Activated CD8-positive, alpha-beta memory T cell treated with anti-CD3 and anti-CD28 coated beads, Interleukin-2, amount 50 U/mL, for 4 hours (primary cell): ENCODE measurements at places on chromosomes 16 and 17.

- no peak for DNase-seq
These were observed 121.3 kb downstream of the TRIM37 start for GRCh38 chr17:58985367-58985766.

DNA sequence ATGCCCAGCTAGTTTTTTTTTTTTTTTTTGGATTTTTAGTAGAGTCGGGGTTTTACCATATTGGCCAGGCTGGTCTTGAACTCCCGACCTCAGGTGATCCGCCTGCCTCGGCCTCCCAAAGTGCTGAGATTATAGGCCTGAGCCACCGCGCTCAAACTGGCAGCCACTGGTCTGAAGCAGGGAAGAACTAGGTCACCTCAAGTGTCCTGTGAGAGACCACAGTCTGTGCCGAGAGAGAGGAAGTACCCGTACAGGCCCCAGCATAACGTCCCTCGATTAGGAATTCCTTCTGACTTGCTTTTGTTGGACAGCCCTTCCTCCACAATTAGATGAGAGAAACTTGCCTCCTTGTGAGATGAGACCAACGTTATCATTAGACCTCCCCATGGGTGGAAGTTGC, 13.7 kb upstream of the CD300E start:
- DNase-seq: no peak

DNA sequence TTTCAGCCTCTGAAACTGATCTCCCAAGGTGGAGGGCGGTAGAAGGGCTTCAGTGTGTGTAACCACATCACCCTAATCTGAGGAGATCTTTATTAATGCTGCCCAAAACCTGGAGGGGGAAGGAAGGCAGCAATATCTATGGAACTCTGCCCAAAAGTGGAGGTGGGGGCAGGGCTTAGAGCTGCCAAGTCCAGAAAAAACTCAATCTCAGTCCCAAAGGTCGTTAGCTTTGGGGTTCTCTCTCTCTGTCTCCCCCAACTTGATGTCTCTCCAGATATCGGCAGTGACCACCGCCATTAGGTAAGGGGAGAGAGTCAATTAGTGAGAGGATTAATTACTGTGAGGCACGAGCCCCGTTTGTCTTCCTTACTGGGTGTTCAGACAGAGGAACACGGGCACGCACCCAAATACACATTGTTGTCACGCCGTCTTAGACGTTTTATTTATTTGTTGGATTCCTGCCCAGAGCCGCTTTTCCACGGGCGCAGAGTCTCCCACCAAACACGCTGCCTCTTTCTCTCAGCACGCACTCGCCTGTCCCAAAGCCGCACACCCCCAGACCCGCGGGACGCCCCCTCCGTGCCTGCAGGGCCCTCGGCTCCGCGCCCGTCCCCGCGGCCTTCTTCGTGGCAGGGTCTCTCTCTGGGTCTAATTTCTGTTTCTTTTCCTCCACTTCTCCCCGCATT, 5.4 kb upstream of the LHX1 start:
- no peak for DNase-seq

DNA sequence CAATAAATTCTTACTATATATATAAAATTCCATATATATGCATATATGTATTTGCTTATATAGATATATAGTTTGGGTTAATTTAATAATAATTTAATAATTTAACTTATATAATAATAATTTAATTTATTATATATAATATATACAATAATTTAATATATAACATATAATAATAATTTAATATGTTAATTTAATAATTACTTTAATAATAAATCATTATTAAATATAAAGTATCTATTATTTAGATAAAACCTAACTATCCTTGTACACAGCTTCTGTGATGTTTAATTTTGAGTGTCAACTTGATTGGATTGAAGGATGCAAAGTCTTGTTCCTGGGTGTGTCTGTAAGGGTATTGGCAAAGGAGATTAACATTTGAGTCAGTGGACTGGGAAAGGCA, 40.6 kb upstream of the CDH13 start:
- DNase-seq: no peak

DNA sequence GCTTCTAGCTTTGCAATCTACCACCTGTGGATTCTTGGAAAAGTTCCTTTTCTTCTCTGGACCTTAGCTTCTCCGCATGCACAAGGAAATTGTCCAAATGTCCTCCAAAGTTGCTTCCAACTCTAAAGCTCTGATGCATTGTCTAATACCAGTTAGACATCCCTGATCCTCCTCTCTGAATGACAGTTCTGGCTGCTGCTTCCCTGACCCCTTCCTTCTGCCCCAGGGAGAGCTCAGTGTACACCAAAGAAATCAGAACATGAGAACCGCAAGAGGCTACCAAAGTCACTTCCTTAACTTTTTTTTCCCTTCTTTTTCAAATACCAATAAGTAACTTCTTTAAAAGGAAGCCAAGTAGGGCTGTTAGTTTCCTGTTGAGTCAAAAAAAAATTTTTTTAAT, 79.7 kb upstream of the CES5A start:
- DNase-seq: no peak

DNA sequence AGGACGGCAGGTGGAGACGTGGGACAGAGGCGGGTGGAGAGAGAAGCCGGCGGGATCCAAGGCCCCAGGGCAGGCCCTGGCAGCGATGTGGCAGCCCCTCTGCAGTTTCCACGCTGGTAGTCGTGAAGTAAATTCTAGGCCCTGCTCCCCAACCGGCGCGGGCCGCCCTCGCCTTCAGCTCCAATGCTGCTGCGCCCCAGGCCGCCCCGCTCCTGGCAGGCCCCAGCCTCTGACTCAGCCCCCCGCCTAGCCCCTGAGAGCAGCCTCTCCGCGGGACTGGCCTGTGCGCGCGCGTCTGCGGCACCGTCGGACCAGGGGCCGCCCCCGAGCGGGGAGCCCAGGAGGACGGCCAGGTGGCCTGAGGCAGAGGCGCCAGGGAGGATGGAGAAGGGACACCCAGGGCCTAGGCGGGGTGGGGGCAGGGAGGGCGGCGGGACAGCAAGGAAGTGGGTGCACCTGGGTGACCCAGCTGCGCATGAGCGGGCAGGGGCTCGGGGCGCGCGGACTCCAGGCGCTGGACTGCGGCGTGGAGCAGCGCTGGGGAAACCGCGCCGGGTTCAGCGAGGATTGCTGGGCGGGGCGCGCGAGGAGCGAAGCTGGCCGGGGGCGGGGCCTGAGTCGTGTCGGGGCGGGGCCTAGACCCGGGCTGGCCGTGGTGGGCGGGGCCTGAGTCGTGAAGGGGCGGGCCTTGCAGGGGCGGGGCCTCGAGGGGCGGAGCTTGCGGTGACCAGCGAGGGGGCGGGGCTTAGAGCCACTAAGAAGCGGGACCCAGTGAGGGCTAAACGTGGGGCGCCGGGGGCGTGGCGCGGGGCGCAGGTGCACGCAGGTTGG, 29.6 kb downstream of the ZNF778 start:
- peak; percentile 95 for DNase-seq

- no peak for DNase-seq
These were observed 43.3 kb upstream of the CDH13 start for GRCh38 chr16:82583422-82583821.

GRCh38 chr16:69329369-69330285, 761 bp downstream of the PDF start:
- peak; percentile 65 for DNase-seq

DNA sequence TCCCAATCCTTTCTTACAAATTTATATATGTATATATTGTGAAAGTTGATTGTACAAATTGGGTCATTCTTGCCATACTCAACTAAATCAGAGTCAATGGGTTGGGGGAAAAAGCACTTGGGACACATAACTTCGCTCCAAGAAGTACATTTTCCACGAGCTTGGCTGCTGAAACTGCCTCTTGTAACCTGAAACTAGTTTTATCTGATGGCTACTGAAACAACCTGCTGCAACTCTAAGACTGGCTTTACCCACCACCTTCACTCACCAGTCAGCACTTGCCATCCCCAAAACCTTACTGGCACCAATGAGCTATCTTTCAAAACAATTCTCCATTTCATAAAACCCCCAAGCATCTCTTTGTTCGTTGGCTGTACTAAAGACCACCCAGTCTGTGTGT, 14.5 kb upstream of the MYCBPAP start:
- no peak for DNase-seq

- DNase-seq: no peak
These were observed 199.4 kb downstream of the AATF start for GRCh38 chr17:37148156-37148555.

- no peak for DNase-seq
These were observed 15.5 kb downstream of the TK2 start for GRCh38 chr16:66534376-66534799.

DNA sequence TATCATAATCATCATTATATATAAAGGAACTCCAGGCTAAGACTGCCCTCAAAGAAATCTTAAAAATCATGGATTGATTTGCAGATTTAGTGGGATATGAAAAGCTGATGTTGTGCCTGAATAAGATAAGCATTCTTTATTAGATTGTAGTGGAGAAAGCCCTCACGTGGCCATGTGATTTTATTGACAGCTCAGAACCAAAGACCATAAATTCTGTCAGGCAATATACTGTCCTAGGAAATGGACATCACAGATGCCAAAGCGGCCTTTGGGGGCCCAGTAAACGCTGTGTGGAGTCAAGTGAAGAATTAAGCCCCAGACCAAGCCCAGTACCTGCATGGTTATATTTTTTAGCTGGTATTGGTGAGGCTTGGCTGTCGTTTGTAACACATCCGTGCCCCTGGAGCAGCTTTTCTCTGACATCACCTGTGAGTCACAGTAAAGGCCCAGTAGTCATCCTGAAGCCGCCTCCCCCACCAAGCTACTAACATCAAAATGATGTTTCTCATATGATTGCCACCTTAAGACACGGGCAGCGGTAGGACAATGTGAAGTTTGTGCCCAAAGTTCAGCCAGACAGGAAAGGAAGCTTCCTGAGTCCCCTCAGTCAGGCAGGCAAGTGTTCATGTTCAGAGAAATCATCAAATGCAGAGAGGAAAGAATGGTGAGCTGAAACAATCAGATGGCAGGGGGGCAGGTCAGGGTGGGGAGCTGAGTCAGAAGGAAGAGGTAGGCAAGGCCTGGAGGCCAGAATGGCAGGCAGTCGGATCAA, 209.4 kb downstream of the IRX3 start:
- DNase-seq: no peak

- no peak for DNase-seq
These were observed 58.6 kb upstream of the ZFHX3 start for GRCh38 chr16:73106329-73107034.

- no peak for DNase-seq
These were observed 100.5 kb upstream of the ELAC2 start for GRCh38 chr17:13118311-13118710.

DNA sequence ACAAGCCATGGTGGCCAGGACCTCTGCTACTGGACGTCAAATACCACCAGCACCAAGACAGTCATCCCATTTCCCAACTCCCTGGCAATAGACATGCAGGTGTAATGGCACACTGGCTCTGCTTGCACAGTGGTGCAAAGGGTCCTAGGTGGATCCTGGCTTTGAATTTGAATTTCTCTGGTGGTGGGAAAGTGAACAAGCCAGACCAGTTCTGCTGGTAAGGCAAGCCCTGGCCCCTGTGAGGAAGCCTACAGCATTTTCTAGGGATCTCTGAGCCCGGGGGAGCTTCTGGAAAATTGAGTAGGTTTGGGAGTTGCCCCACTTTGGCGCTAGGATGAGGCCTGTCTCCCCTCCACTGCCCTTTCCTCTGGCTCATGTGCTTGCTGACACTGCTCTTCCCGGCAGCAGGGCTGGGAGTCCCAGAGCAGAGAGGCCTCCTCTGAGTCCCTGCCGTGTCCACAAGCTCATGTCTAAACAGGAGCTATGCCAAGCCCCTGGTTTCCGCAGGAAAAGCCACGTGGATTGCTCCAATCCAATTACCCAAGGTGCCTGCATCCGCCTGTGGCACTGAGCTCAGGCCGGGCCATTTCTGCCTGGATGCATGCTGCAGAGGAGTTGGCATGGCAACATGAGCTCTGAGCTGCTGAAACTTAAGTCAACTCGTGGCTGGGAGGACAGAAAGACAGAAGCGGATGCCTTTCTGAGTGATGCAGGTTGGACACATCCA, 67.0 kb downstream of the PRMT7 start:
- no peak for DNase-seq

DNA sequence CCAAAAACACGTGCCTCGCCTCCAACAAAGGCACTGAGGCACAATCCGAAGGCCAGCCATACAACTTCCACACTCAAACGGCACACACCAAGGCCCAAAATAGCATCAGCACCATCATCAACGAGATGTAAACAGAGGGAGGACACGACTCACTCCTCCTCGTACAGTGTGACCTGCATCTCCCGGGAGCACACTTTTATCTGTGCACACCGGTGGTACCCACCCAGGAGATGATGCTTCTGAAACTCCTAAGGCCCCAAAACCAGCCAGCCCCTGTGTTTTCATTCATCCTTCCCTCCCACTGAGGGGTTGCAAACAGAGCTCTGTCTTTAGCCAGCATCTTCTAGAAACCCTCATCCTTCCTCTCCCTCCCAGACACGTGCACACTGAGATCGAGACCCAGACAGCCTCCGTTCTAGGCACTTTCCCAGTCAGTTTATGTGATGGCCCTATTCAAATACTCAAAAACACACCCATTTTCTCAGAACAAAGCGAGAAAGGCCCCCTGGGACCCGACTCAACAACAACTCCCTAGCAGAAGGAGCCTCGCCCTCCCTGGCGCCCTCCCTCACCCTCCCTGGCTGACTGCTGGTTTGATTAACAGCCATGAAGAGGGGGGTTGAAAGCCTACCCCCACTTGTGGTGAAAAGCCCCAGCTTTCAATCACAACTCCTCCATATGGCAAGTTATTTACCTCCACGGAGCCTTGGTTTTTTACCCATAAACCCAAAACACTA, 76.3 kb downstream of the GAS7 start:
- no peak for DNase-seq

DNA sequence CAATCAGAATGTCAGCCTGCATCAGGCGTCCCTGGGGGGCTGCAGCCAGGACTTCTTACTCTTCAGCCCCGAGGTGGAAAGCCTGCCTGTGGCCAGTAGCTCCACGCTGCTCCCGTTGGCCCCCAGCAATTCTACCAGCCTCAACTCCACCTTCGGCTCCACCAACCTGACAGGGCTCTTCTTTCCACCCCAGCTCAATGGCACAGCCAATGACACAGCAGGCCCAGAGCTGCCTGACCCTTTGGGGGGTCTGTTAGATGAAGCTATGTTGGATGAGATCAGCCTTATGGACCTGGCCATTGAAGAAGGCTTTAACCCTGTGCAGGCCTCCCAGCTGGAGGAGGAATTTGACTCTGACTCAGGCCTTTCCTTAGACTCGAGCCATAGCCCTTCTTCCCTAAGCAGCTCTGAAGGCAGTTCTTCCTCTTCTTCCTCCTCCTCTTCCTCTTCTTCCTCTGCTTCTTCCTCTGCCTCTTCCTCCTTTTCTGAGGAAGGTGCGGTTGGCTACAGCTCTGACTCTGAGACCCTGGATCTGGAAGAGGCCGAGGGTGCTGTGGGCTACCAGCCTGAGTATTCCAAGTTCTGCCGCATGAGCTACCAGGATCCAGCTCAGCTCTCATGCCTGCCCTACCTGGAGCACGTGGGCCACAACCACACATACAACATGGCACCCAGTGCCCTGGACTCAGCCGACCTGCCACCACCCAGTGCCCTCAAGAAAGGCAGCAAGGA, 10.4 kb downstream of the NFE2L1 start:
- no peak for DNase-seq
